ENCODE measurements at places on chromosomes 7 and 10. TPM values are rescaled to one million over a fixed set of nuclear protein-coding genes. Genes with fewer than 3 reads are reported as not detected.

- DNase-seq = no peak
Observed at GRCh38 chr10:48199580-48200377, 74.7 kb downstream of the FRMPD2 start.

- no peak for DNase-seq
Observed at GRCh38 chr7:55209366-55209765, 155.8 kb upstream of the LANCL2 start.

GRCh38 chr10:131722525-131723264 lies 178.1 kb upstream of the PPP2R2D start:
- DNase-seq = no peak

DNA sequence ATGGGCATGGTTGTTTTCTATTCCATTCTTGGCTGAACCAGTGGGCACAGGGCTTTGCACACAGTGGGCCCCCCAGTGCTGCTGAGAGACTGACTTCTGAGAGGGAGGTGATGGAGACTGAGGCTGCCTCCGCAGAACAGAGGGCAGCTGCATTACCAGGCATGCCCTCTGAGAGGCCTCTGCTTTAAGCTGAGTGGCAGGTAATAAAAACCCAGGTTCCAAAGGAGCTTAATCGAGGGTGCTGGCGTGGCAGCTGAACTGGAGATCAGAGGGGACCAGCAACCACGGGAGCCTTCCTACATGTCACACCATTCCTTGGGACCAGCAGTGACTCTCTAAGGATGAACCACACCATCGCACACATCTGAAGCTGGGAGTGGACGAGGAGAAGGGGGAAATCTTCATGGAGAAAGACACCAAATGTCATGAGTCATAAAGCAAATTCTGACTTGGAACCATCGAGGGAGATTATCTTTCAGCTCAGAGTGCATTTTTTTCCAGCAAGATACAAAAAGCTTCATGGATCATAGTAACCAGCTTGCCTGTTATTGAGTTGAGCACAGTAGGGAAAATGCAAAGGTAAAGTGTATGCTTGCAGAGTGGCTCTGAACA lies 24.6 kb downstream of the HIPK2 start:
- no peak for DNase-seq

DNA sequence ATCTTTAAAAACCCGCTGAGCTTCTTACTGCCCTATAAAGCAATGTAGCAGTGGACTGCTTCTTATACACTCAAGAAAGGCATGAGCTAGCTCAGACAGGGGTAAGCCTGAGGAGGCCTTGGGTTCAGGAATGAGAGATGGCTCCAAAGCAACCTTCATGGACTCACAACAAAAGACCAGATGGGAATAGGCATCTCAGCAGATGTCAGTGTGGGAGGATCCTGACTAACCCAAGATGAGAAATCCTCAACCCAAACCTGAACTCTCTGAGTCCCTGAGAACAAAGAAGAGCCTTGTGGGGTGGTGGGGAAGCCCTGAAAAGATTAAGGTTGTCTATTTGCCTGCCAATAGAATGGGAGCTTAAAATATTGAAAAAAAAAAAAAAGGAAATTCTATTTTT lies 807.4 kb downstream of the KCNMA1 start:
- no peak for DNase-seq

GRCh38 chr10:101273330-101273729 lies 44.1 kb upstream of the LBX1 start:
- no peak for DNase-seq

- no peak for DNase-seq
Observed at GRCh38 chr7:44486693-44487092, 3.8 kb downstream of the NUDCD3 start.

DNA sequence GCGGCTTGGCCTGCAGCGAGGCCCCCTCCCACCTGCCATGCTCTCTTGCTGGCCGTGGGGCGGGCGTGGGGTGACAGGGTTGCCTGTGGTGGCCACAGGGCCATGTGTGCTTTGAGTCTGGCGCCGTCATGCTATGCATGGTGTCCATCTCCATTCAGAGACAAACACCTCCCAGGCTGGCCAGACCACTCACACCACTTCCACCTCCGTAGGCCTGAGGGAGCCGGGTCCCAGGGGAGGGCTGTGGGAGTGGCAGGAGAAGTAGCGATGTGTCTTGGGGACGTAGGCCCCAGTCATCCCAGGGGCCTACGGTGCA lies 65.5 kb downstream of the DNAJB6 start:
- DNase-seq = no peak

DNA sequence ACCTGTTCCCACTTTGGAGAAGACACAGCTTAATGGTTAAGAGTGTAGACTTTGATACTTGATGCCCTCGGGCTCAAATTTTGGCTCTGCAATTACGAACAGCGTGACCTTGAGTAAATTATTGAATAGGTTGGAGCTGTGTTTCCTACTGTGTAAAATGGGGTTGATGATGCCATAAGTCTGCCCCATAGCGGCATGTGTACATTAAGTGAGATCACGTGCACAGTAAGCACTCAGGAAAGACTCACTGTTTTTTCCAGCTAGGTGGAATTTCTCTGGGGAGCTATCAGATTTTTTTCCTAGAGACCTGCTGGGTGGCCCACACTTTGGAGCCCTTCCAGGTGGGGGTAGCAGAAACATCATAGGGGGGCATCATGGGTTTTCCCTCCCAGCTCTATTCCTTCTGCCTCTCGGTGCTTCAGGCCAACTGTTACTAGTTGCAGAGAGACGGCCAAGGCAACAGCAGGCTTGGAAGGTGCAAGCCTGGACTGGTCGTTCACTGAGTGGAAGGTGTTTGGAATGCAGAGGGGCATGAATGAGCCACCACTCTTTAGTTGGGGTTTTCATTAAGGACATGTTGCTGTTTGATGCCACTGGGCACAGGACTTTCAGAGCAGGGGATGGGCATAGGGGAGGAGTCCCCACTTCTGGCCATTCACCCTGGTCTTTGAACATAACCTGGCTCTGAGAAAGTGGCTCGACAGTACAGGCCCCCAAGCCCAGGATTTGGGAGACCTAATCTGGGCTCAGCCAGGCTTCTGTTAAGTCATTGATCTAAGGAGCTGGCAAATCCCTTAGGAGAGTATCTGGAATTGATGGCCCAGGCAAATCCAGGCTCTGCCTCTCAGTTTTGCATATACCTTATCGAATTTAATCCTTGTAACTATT lies 64.0 kb downstream of the SYPL1 start:
- no peak for DNase-seq

DNA sequence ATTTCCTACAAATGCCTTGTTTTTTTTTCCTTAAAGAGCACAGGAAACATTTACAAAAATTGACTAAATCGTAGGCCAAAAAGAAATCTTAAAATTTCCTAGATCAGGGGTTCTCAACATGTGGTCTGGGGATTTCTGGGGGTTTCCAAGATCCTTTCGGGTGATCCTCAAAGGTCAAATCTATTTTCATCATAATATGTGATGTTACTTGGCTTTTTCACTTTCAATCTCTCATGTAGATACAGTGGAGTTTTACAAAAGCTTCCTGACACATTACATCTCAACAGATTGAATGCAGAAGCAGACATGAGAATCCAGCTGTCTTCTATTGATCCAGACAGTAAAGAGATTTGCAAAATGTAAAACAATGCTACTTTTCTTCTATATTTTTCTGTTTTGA lies 497.3 kb downstream of the INHBA start:
- DNase-seq = no peak

DNA sequence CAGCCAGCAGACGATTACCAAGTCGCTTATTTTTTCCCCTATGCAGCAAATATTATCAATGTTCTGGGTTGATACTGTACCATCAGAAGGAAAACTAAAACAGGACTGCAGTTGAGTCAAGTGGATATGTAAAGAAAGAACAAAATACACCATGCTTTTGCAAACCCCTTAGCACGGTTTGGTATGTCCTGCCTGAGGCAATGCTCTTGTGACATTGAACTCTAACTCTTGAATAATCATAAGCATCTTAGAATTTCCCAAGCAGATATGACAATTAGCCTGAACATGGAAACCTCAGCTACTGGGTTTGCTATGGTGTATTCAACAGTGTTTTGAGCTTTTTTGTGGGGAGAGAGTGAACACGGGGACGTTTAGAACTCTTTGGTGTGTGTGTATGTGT lies 107.4 kb downstream of the ETV1 start:
- no peak for DNase-seq

DNA sequence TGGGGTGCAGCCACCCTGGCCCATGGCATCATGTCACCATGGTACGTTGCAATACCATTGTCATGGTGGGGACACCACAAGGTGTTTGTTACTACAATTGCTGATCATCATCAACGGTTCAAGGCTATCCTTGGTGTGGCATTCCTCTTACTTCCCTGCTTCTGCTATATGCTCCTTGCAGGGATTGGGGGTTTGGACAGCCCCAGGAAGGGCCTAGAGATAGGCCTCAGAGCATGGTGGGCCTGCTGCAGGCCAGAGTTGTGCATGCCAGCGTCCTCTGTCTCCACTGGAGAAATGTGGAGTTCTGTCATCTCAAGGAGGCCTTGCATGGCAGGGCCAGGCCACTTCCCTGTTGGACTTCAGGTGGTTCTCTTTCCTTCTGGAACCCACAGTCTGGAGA lies 234.6 kb upstream of the MKI67 start:
- DNase-seq = no peak

DNA sequence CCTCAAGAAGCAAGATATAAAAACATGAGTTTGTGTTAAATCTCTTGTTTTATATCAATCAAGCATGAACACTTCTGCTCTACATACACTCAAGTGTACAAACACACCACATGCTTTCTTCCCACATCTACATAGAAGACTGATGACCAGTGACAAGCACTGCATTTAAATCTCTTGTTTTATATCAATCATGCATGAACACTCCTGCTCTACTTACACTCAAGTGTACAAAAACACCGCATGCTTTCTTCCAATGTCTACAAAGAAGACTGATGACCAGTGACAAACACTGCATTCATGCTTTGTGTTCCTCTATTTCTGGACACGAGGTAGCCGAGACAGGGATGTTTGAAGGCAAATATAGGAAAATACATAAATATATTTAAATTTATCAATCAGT lies 642.0 kb upstream of the PFKP start:
- DNase-seq = no peak

DNA sequence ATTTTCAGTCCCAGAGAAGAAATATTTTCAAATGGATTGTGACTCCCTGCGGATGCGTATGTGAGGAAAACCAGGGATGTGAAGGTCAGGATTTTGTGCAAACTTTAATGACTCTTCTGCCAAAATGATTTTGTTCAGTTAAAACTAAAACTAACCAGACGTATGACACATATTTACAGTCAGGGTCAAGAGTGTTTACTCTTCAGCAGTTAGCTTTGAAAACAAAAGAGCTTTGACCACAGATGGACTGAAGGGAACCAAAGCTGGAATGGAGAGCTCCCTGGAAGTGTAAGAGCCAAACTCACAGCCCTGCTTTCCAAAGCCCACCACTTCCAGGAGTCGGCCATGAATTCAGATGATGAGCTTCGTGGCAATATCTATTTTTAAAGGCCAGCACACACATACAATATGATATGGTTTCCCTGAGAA lies 15.5 kb downstream of the SVIL start:
- no peak for DNase-seq

DNA sequence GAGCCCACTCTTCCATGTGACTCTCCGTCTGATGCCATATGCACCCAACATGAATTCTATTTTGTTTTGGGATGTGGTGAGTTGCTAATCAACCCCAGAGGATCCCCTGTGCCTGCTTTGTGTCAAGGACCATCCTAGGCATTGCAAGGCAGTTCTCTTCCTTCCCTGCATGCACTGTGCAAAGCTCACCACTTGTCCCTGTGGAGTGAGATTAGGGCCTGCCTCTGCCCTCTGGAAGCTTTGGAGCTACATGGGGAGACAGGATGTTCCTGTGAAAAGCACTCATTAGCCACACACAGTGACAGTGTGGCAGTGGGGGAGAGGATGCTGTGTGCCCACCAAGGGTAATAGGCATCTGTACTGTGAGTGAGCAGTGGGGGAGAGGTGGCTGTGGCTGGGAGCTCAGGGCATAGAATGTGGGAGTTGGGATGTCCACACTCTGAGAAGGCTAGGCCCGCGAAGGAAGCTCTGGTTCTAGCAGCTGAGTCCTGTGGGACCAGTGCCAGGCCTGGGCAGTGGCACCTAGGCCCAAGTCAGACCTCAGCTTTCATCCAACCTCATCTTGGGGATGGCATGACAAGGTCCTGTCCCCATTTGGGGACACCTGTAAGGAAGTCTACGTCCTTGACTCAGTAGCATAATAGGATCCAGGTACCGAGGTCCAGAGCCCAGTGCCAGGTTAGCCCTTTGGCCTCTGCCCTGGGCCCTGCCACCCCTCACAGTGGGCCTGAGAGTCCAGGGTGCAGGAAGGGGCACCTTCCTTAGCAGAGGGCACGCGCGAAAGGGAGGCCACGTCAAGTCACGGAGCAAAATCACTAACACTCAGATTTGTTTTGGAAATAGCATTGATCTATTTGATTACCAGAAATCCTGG lies 6.6 kb downstream of the ADRA2A start:
- no peak for DNase-seq

DNA sequence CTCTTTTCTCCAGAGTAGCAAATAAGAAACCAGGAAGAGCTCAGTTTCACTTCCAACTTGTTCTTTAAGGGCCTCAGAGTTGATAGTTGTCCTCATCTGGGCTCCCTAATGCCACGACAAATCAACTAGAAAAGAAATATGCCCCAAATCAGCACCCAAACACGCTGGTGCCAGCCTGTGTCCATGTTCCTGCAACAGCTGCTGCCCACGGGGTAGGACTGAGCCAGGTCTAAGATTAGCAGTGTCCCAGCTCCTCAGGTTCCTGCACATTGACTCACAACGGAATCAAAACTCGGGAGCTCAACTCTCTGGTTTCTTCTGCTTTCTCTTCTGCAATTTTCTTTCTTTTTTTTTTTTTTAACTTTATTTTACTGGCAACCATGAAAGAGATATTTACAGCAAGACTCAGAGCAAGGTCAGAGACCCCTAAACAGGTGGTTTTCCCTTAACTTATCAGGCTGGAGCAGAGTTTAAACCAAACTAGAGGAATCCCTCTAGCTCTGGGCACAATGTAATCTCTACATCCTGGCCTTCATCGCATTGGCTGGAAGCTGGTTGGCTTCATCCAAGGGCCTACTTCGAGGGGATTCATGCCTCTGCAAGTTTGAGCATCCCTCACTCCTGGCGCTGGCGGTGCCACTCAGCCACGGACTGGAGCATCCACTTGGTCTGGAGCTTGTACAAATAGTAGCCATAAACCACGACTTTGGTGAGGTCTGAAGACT lies 126.1 kb downstream of the PFKFB3 start:
- no peak for DNase-seq

GRCh38 chr7:126696256-126697038 lies 556.3 kb downstream of the GRM8 start:
- DNase-seq = no peak

Gene GARIN1A
- polyA plus RNA-seq = not detected

Gene NUTM2E
- polyA plus RNA-seq = not detected

Gene HOXA9
- not detected for polyA plus RNA-seq

Gene PGAM2
- not detected for polyA plus RNA-seq
